H54 (cell line): ENCODE measurements at places on chromosomes 1 and 21.

GRCh38 chr1:156583821-156584622, 4.5 kb downstream of the TTC24 start:
- DNase-seq = peak; percentile 73

- DNase-seq = no peak
These were observed 82.3 kb downstream of the TBX19 start for GRCh38 chr1:168362991-168363390.

DNA sequence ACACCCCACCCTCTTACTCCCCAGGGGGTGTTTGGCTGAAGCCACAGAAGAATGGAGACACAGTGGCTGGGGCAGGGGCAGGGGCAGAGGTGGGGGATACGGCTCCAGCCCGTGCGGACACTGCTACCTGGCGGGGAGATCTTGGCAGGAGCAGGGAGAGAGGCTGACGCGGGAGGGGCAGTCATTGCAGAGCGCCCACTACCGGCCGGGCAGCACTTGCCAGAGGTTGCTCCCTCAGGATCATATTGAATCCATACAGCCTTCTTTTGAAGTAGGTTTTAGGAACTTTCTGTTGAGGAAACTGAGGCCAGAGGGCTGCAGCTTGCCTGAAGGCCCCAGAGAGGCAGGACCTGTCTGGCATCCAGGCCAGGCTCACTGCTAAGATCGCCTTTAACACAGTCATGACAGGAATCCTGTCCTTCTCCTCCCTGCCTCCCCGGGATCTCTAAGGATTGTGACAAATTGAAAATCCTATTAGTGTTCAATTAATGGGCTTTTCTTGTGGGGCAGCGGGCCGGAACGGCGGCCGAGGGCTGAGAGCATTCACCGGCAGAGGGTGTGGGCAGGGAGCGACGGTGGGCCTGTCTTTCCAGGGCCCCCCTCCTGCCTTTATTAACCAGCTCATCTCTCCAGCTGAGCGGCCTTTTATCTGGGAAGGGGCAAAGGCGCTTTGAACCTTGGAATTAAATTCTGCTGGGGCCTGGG, 65.5 kb upstream of the WNT4 start:
- no peak for DNase-seq

DNA sequence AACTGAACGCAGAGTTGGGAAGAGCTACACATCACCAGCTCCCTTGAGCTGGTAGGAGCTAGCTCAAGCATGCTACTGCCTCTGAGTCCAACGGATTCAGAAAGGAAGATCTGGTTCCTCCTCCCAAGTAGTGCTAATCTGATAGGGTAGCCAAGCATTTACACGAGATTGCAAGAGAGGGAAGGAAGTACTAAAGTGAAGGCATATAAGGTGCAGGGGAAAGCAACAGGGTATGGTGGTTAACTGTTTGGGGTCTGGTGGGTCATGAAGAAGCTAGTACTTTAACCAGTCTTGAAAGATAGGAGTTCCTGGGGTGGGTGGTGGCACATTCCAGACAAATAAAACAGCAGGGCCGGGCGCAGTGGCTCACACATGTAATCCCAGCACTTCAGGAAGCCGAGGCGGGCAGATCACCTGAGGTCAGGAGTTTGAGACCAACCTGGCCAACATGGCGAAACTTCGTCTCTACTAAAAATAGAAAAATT, 20.2 kb upstream of the ZNF436 start:
- no peak for DNase-seq

- DNase-seq = peak; percentile 20
These were observed 514.0 kb upstream of the ADAMTS5 start for GRCh38 chr21:27480841-27481261.
